ENCODE measurements at places on chromosomes 5 and 9.

DNA sequence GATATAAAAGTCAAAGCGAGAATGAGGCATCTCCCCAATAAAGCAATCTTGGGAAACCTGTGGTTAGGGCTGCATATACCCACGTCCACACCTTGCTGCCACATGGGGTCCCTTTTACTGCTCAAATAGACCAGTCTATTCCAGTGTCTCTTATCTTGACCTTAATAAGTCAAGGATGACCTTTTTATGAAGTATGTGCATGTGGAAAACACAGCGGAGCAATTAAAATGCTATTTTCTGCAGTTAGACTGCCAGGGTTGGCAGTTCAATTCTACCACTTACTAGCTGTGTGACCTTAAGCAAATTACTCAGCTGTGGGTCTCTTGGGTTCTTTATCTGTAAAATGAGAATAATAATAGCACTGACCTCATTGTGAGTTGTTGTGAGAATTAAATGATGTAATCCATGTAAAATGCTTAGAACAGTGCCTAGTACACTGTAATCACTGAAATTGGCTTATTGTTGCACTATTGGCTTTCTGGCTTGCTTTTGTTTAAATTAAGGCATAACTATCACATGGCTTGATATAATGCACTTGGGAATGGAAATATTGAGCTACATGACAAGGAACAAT, 67.8 kb upstream of the HSPB3 start:
- no peak for DNase-seq

DNA sequence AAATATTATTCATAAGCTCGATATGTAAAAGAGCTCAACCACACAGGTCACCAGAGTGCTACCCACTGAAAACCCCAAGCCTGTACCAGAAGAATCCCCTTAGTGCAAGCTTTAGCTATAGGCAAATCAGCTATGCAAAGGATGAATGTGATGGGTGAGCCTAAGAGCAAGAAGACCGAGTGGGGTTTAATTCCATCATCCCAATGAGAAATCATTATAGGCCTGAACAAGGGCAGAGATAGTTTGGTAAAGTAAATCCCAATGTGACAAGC, 21.8 kb downstream of the ELOVL7 start:
- no peak for DNase-seq

GRCh38 chr5:12662545-12663314, 758.5 kb upstream of the CTNND2 start:
- DNase-seq, result no peak

DNA sequence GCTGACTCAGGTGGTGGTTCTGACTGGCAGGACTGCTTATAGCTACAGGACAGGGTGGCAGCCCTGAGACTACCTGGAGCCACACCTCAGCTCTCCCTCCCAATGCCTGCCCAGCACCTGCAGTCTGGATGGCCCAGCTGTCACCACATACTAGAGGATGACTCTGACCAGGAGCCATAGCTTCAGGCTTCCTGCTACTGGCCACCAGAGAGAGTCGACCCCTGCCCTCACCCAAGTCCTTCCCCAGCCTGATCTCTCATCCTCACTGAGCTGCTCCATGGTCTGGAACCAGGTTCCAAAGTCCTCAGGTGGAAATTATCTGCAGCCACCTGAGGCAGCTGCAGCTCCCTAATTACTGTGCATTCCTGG, 25.6 kb upstream of the TDRD7 start:
- no peak for DNase-seq

DNA sequence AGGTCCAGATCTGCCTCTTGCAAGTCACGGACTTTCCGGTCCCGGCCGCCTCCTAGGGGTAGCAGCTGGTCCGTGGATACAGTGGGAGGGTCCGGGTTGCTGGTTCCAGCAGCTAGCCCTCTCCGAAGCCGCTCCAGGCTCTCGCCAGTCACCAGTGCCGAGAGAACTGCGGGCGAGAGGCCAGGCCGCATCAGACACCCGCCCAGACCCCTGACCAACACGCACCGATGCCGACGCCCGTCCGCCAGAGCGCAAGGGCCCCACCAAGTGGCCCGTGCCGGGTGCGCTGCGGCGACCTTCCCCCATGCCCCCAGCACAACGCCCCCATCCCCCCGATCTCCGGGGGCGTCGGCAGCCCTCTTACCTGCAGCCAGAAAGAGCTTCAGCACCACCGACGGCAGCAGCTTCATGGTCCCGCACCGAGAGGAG, 470 bp downstream of the HBEGF start:
- DNase-seq, result no peak

DNA sequence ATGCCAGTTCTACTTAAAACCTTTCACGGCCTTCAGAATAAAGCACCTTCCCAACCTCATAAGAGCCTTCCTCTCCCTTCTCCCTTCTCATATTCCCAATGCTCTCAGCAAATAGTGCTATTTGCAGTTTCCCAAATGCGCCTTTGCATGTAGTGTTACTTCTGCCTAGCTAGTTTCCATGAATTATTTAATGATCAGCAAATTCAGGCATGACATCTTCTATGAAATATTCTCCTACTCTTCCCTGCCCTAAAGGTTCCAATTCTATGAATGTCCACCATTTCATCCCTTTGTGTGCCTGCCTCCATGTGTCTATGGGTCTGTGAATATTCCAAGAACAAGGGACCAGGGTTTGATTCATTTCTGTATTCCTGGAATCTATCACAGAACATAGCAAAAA, 98.8 kb upstream of the NR5A1 start:
- DNase-seq, result no peak

- no peak for DNase-seq
Measured at GRCh38 chr5:177336112-177336511, 15.4 kb downstream of the LMAN2 start.

- DNase-seq, result no peak
Measured at GRCh38 chr5:140223567-140223966, 48.6 kb downstream of the CYSTM1 start.

DNA sequence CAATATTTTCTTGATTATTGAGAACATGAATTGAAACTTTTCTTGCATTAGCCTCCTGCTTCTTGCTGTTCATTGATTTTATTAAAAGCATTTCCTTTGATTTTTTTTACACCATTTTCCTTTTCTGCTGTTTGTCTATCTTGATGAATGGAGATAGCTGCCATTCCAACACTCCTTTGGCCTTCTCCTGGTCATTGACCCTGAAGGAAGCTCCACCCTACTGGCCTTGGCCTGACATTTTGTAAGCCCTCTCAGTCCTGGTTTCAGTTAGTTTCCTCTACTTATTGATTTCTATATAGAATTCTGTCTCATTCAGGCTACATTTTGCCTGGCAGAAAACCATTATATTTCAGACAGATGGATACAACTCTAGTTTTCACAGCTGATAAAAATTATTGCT, 115.1 kb upstream of the DMRTA1 start:
- DNase-seq, result no peak

- DNase-seq, result no peak
Measured at GRCh38 chr5:86909418-86910295, 291.9 kb downstream of the COX7C start.

- DNase-seq, result no peak
Measured at GRCh38 chr9:38687992-38688391, 31.9 kb downstream of the FAM240B start.

DNA sequence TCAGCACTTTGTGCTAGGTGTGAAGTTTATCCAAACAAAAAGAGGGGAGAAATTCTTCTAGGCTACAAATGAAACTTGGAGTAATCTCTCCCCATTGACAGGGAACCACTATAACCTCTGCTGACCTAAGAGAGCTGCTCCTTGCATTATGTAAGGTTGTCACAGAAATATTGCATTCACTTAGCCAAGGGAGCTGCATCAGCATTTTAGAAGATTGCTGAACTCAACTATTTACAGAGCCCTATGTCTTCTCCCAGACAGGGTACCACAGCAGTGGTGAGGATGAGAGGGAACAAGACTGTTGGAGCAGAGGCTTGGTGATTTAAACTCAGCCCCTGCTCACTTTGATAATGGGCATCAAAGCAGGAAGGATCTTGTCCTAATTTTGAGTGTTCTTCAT, 362.0 kb downstream of the TMEM38B start:
- DNase-seq, result no peak

DNA sequence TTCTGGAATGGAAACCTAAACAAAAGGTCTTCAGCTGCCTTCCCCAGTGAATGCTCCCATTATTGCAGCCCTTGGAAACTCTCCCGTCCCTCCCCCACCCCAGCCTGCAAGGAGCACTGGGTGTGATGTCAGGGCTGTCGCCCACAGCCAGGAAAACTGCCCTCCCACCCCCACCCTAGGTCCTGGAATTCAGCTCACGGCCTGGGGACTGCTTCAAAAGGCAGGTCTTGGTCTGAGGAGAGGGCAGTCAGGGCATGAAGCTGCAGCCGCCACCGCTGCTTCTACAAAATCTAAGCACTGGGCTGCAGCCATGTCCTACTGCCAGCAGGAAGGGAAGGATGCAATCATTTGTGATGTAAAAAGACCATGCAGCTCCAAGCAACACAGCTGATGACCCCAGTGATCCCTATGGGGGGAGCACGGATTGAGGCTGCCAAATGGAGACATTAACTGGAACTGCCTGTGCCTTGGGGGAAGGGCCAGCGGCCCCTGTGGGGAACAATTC, 11.4 kb downstream of the GRHPR start:
- no peak for DNase-seq

DNA sequence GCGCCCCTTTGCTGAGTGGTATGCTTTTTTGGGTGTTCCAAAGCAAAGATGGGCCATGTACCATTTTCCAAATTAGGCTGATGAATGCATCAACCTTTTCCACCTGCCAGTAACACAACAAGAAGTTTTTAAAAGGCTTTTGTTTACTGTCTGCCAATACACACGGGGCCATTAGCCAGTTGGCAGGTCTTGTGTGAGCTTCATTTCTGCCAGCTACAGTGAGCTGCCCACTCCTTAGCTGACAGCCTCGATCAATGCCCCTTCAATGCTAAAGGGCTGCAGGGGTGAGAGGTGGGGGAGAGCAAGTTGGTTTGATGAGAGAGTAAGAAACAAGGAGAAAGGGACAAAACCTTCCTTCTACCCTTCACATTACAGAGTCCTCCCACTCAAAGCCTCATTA, 128.7 kb downstream of the C5orf15 start:
- no peak for DNase-seq

GRCh38 chr9:127283135-127283534, 18.6 kb downstream of the GARNL3 start:
- no peak for DNase-seq

DNA sequence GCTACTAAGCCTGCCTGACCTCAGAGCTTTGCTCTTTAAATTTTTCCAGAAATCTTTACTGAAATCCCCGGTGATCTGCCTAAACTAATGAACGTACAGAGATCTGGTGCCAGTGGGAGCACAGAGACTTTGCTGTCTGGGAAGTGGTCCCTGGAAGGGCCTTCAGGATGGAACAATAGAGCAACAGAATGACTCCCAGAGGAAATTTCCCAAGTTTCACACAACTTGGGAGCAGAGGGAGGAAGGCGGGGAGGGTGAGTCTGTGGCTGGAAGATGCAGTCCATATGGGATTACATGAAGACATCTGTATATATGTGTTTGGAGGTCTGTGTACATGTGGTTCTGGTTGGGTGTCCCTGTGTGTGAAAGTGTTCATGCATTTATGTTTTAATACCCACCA, 638.3 kb downstream of the CCDC171 start:
- DNase-seq, result no peak

GRCh38 chr5:123360201-123360571, 63.0 kb downstream of the CEP120 start:
- no peak for DNase-seq

GRCh38 chr5:116137544-116138378, 52.9 kb downstream of the COMMD10 start:
- DNase-seq, result peak; percentile 44

- no peak for DNase-seq
Measured at GRCh38 chr9:134536101-134536900, 105.3 kb upstream of the COL5A1 start.

DNA sequence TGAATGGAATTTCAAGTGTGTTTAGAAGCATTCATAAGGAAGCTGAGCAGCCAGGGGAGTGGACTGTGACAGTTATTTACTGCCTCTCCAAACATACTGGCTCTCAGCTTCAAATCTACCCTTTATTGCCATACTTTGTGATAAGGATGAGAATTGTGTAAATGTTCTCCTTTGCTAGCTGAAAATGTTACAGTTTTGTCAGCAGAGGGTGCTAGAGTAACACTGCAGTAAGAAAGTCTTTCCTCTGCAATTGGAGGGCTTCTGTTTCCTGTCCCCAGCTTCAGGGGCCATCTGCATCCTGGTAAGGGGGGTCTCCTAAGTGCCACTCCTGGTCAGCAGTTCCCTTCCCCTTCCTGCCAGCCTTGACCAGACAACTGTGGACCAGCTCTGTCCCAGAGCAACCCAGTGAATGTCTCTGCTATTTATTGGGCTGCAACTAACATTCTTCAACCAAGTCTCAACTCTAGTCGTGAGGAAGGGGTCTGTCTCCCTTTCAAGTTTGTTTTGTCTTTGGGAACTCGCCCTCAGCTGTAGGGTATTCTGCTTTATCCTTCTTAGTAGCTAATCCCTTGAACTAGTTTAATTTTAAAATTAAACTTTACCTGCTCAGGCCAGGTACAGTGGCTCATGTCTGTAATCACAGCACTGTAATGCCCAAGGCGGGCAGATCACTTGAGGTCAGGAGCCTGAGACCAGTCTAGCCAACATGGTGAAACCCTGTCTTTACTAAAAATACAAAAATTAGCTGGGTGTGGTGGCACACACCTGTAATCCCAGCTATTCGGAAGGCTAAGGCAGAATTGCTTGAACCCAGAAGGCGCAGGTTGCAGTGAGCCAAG, 45.3 kb downstream of the RAPGEF6 start:
- peak; percentile 39 for DNase-seq

GRCh38 chr5:55634866-55635265, 77.3 kb downstream of the SLC38A9 start:
- no peak for DNase-seq

GRCh38 chr9:5515261-5515650, 4.9 kb downstream of the PDCD1LG2 start:
- DNase-seq, result no peak

DNA sequence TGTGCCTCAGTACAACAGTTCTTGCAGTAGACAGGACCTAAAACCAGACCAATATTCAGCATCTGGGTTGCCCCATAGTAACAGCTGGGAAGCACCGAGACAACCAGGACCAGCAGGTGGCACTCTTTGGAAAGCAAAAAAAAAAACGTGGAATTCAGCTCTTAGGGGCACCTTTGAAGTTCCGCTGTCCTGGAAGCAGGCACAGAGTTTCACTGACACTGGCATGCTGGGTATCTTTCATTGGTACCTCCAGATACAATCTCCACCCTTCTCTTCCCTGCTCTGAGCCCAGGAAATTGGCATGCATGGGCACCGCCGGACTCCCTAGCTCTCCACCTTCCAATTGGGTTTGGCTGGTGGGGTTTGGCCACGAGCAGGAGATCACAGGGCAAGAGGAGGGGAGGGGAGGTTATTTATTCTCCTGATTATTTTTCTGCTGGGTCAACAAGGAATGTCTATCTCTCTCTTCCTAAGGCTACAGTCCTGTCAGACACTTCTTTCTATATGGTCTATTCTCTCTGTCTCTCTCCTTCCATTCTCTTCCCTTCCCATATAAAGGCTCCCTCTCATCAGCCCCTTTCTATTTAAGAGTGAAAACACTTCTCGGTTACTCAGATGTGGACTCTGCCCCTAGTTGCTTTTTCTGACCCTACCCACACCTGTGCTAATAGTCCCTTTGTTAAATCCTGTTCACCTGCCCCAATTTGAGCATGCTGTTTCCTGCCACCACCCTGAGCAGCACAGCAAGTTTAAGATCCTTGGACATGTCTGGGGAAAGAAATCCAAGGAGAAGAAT, 1.9 kb upstream of the IDNK start:
- peak; percentile 38 for DNase-seq

GRCh38 chr9:110007477-110008270, 200.3 kb downstream of the C9orf152 start:
- DNase-seq, result no peak

GRCh38 chr5:34717426-34718327, 61.5 kb downstream of the RAI14 start:
- DNase-seq, result no peak

GRCh38 chr5:12419075-12419474, 514.8 kb upstream of the CTNND2 start:
- no peak for DNase-seq
